Pulmonary artery endothelial cell (primary cell): ENCODE measurements at places on chromosomes 1 and 21.

DNA sequence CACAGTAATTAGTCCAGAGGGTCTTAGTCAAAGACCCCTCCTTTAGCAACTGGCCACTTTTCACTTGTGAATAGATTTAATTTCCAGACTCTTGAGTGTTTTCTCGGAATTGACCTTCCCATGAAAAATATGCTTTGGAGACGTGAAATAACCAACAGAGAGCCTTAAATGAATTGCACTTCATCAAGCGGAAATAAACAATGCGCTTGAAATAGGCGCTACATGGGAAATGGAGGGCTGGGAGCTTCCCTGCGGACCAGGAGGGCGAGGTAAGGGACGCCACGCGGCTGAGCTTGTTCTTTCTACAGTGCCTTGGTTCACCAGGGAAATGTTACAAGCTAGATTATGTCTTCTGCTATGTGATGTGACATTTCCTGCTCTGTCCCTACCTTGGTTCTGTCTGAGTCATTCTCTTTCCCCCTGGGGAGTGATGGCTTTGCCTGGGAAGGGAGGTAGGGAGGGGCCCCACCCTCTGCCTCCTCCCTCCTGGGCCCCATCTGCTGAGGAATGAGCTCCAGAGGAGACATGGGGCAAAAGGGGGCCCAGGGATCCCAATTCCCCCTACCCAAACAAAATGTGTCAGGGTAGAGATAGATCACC, 619.3 kb downstream of the PTPRU start:
- DNase-seq: no peak

DNA sequence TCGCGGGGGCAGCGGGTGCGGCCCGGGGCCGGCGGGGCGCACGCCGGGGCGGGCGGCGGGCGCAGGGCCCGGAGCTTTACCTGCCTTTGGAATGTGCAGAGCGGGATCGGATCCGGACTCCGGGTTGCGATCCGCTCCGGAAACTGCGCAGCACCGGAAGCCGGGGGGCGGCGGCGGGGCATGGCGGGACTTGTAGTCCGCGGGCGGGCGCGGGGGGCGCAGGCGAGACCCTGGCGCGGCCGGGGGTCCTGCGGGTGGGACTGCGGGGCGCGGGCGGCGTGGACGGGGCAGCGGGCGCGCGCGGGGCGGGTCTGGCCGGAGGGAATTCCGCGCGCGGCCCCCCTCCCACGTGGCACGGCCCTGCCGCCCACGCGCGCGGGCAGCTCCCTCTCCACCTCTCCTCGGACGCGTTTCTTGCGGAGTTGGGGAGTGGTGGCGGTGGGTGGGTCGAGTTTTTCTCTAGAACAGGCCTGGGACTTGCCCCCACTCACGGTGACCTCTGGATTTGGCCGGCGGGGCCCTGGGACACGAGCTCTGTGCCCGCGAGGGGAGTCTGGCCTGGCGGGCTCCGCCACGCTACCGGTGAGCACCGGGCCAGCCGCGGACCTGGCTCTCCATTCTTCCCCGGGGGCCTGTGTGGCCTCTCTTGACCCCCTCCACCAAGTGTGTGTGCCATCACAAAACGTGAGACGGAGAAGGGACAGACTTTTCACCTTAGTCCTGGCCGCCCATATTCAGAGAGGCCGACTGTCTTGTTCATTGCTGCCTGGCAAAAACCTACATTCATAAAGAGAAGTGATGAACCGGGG, at the start of gene PRDM15:
PRDM15 (minus strand) TSS at position 155 of the 809 bp plus-strand sequence. CDS start 18,981 bp downstream, outside the sequence.
- DNase-seq: peak; percentile 41

GRCh38 chr21:41678924-41679318, 87.9 kb downstream of the RIPK4 start:
- DNase-seq: peak; percentile 79

DNA sequence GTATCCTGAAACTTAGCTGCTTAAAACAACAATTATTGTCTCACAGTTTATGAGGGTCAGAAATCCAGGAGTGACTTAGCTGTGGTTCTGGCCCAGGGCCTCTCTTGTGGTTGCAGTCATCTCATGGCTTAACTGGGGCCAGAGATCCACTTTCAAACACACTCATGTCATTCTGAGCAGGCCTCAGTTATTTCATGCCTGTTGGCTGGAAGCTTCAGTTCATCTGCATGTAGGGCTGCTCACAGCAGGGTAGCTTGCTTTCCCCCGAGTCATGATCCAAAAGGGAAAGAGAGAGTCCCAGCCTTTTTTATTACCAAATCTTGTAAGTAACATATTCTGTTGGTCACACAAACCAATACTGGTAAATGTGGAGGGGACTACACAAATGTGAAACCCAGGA, 96.6 kb upstream of the B3GALT2 start:
- no peak for DNase-seq

DNA sequence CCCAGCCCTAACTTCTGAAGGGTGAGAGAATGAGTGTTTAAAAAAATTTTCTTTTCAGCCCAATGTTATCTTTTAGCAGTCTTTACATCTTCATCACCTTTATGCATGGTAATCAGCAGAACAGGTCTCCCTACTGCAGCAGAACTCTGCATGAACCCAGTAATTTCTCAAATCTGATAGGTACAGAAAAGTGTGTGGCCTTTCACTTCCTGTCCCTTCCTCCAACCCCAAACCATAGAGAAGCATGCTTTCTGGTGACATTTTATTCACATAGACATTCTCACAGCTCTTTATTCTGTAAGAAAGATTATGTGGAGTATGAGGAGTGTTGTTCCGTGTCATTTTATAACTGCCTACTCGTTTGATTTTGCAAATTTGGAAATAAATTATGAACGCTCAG, 68.6 kb downstream of the RPAP2 start:
- no peak for DNase-seq

DNA sequence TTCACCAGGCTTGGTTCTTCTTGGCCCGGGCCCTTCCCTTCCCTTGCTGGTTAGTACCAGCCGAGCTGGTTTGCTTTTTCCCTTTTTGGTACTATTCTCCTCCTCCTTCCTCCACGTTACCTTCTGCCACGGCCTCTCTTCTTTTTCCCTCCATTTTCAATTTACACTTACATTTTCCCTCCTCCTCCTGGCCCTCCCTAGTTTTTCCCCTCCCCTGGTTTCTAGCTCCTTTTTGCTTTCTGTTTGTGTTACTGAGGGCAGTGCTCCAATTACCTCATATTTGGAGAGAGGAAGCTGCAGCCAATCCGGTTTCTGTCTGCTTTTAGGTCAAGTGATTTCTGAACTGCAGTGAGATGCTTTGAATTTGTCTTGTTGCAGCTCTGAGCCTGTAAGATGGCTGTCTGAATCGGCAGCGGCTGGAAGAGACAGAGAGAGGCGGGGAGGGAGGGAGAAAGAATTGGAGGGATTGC, 63.7 kb downstream of the MACF1 start:
- DNase-seq: no peak

GRCh38 chr1:208314431-208314830, 70.2 kb upstream of the PLXNA2 start:
- no peak for DNase-seq

DNA sequence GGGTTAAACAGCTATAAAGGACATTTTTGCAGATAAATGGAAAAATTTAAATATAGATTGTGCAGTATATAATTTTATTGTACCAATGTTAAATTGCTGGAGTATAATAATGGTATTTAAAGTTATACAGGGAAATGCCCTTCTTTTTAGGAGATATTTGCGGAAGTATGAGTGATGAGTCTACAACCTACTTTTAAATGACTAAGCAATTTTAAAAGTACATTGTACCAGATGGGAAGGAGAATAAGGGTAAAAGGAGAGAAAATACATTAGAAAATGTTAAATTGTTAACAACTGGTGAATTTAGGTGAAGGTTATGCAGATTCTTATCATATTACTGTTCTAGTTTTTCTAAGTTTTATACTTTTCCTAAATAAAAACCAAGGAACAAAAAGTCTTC, 91.8 kb downstream of the ZZZ3 start:
- DNase-seq: no peak

- DNase-seq: no peak
These were observed 76.9 kb upstream of the B3GALT5 start for GRCh38 chr21:39535646-39536437.

GRCh38 chr1:175872588-175872987, 129.2 kb upstream of the TNR start:
- DNase-seq: no peak

DNA sequence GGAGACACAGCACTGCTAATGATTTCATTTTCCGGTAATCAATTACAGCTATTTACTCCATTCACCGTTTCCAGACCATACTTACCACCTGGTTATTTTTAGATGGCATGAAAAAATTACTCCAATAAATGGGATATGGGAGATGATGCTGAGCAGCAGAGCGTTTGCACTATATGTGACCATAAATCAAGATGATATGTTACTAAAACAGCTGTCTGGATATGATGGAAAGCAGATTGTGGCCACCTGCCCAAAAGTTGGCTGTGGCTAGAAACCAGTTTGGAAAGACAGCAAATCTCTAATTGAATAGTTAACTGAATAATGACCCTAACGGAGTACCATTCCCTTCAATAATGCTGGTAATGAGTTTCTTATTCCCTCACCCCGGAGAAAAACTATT, 22.5 kb upstream of the KCTD3 start:
- no peak for DNase-seq

DNA sequence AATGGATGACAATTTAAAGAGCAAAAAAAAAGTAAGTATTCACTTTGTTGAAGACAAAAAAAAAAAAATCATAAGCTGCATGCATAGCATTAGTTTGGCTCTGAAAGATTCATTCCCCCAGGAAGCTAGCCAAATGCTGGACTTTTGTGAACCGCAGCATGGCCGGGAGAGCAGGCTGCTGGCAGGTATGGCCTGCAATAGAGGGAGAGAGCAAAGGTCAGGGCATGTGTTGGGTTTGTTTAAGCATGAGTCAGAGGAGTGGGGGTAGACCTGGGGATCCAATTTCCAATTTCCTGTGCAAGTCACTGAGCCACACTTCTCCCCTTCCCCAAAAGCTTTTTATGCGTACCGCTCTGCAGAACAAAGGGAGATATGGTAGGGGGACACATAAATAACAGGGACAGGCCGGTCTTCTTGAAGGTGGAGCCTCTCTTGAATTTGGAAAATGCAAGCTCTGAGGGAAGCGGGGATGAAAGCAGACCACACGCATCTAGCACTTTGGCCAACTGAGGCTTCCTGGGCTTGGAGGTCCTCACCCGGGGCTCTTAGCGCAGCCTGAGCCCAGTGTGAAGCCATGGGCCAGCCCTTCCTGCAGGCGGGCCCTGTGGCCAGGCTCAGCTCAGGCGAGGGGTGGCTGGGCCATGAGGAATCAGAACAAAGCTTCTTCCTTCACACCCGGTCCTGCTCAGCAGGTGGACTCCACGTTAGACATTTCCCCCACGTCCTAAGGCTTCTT, 171.1 kb downstream of the TOMM20 start:
- no peak for DNase-seq

DNA sequence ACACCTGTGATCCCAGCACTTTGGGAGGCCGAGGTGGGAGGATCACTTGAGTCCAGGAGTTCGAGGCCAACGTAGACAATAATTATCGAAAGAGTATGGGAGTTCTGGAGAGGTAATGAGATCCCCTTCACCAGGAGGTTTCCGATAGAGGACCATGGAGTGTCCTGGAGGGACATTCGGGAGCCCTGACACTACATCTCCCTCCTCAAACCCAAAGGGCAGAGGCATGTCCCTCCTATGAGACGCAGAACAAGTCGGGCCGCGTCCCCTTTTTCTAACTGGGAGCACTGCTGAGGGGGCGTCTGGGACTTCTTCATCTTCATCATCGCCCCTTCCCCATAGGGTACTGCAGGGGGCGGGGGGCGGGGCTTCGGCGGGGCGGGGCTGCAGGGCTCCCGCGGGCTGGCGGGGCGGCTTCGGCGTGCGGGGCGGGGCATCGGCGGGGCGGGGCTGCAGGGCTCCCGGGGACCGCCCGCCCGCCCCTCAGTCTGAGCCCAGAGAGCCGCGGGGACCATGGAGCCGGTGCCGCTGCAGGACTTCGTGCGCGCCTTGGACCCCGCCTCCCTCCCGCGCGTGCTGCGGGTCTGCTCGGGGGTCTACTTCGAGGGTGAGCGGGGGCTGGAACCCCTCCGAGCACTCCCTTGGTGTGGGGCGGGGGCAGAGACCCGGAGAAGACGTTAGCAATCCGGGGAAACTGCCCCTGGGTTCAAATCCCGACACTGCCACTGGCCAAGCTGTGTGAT, at the start of gene THEMIS2:
THEMIS2 (plus strand) TSS at position 486 of the 743 bp plus-strand sequence; CDS start at position 514, 28 bp downstream.
- no peak for DNase-seq

GRCh38 chr1:234827181-234827580, 217.2 kb upstream of the IRF2BP2 start:
- DNase-seq: no peak

DNA sequence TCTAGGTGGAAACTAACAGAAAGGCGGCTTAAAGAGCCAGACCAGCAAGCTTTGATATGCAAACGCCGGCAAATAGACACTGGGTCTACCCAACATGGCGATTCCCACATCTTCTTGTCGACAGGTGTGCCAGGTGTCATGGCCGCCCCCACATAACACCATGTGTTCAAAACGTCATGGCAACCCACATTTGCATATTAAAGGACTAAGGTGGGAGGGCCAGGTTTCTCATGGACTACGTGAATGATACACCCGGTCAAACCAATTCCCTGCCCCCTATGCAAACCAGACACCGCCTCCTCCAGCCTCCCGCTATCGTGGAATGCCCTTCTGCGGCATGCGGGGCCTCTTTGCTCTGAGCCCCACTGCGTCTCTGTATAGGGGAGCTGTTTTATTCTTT, 41.3 kb downstream of the ICOSLG start:
- DNase-seq: no peak

- DNase-seq: no peak
These were observed 7.0 kb downstream of the ADAMTSL4 start for GRCh38 chr1:150555971-150556865.

DNA sequence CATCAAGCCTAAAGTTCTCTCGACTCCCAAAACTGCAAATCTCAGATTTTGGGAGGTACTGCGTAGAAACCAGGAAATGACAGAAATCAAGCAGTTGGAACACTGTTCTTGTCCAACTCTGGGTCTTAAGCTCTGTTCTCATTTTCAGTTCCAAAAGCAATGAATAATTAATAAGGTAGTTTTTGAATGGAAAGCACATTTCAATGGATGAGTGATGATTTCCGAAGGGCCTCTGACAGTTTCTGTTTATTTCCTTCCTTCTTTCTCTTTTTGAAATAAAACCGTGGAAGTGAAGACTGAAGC, 20.9 kb upstream of the TARBP1 start:
- no peak for DNase-seq

- DNase-seq: no peak
These were observed 83.6 kb upstream of the HP1BP3 start for GRCh38 chr1:20870718-20871117.

DNA sequence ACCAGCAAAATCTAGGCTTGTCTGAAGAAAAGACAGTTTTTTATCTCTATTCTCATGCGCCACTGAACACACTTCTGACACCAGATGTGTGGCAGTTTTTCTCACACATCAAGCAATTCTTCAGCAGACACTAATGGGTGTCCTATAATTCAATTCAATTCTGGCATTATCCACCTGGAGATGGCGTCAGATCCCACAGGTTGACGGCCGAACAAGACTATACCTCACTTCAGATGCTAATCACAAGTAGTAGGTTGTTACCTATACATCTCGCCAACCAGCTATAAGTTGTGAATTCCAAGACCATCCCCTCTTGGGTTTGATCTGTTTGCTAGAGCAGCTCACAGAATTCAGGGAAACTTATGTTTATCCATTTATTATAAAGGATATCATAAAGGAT, 89.9 kb upstream of the ARTN start:
- DNase-seq: no peak
